ENCODE measurements at places on chromosomes 4 and X.

DNA sequence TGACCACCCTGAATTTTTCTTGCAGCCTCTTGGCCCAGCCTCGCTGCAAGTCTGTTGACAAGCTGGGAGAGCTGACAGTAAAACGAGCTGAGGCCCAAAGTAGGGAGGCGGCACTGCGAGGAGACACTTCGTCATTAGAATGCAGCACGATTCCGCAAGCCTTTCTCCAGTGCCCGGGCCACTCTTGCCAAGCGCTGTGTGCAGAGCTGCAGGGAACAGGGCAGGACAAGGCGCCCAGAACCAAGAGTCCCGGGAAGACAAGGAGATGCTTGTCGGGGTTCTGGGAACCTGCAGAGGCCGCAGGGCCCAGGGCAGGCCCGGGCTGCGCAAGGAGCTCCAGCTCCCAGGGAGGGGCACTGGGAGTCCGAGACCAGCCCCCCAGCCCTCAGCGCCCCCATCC lies 187.1 kb downstream of the BCOR start:
- DNase-seq = no peak

- no peak for DNase-seq
Measured at GRCh38 chr4:75287738-75288517, 226.3 kb downstream of the RCHY1 start.

- no peak for DNase-seq
Measured at GRCh38 chr4:14169460-14169859, 541.9 kb upstream of the BOD1L1 start.

GRCh38 chr4:147924604-147925412 lies 192.9 kb downstream of the ARHGAP10 start:
- DNase-seq = peak; percentile 59

- no peak for DNase-seq
Measured at GRCh38 chrX:13263560-13264251, 56.1 kb downstream of the ATXN3L start.

DNA sequence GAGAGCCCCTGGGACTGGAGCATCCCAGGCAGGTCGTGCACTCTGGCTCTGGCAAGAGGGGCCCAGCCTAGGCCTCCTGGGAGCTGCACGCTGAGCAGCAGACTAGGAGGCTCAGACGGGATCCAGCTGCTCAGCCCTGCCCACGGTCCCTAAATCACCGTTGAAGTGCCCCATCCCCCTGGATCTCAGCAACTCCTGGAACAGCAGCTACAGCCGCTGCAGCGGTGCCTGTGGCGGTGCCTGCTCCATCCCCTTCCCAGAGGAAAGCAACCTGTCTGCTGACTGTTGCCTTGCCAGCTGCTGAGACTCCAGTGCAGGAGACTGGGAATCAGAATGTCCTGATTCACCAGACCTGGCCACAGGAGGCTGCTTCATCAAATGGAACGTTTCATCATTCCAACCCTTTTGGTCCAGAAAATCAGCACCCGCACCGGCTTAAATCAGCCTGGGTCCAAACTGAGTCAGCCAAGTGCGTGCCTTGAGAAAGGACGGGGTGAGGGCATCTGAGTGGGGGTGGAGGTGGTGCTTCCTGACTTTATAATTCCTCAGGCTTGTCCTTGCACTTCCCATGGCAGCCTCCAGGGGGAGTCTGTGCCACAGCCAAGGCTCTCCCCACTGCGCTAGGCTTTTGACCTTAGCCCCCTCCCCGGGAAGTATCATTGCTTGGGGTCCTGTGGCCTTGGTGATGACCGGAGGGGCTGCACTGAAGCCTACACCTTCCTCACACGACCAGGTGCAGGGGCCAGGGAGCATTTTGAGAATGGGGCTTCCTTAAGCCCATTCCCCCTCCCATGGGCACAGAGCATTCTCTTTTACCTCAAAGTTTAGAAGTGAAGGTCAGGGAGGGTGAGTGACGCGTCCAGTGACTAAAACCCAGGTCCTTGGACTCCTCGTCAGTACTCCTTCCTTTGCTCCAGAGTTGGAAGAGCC lies 6.5 kb downstream of the ZNF185 start:
- DNase-seq = peak; percentile 88

GRCh38 chrX:40310016-40310415 lies 212.3 kb upstream of the BCOR start:
- DNase-seq = no peak

DNA sequence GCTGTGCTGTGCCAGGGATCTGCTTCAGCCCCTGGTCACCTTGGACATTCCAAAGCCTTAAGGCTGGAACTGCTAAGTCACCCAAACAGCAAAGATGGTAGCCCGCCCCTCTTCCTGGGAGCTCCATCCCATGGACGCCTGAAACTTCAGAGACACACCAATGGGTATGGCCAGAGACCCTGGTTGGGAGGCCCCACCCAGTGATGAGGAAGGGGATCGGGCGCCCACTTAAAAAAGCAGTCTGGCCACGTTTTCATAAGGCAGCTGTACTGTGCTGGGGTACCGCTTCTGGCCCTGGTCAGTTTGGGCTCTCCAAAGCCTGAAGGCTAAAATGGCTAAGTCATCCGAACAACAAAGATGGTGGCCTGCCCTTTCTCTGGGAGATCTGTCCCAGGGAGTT lies 9.4 kb upstream of the TMSB15C start:
- DNase-seq = no peak

DNA sequence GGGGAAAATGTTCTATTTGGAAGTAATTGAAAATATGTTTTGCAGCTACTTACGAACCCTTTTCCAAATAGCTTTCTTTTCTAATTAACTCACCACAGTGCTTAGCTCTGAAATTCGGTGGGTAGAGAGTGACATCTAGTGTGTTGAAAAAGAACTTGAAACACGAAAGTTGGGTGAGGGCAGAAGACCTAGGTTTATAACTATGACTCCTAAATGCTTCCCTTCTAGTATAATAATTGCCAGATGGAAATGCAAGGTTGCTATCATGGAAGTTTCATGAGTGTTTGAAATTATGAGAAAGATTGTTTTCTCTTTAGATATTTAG lies 77.3 kb upstream of the NOCT start:
- DNase-seq = peak; percentile 25

GRCh38 chr4:185020863-185021761 lies 2.8 kb downstream of the HELT start:
- DNase-seq = no peak

- DNase-seq = no peak
Measured at GRCh38 chr4:30770049-30770549, 49.9 kb downstream of the PCDH7 start.

DNA sequence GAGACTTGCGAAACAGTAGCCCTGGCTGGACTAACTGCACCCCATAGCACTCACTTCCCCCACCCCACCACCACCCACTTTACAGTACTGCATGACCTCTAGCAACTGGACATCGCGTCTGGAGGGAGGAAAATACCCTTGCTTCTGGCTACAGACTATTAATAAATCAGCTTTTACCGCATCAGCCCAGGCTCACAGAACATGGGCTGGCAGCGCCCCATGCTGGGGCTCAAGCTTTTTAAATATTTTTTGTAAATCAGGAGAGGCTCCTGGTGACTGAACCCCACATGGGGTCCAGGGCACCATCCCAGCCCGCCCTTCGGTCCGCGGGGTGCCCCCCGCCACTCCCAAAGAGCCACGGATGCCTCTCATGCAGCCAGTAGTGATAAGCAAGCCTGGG lies 2.7 kb downstream of the HS6ST2 start:
- no peak for DNase-seq

GRCh38 chr4:110224812-110225211 lies 26.4 kb upstream of the ELOVL6 start:
- DNase-seq = no peak

DNA sequence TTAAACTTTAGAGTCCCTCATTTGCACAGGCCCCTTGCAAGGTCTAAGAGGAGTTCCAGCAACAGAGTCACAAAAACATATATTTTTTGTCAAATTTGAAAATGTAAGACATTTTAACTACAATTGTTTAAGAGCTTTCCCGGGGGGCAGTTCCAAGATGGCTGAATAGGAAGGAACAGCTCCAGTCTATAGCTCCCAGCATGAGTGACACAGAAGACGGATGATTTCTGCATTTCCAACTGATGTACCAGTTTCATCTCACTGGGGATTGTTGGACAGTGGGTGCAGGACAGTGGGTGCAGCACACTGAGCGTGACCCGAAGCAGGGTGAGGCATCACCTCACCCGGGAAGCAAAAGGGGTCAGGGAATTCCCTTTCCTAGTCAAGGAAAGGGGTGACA lies 71.4 kb upstream of the NMU start:
- DNase-seq = no peak

DNA sequence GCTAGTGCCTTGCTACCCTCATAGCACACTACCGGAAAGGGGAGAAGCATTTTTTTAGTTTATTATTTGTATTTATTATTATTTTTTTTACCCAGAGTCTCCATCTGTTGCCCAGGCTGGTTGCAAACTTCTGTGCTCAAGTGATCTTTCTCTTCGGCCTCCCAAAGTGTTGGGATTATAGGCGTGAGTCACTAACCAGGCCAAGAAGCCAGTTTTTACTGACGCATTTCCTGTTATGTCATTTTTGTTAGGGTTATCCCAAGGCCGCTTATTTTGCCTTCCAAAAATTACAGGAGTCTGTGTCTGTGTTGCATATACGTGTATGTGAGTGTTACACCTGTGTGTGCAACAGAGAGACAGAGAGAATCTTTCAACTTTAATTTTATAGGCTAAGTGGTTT lies 404.5 kb downstream of the GBA3 start:
- no peak for DNase-seq

GRCh38 chr4:6594826-6595355 lies 19.9 kb downstream of the MAN2B2 start:
- no peak for DNase-seq

GRCh38 chrX:132742246-132742645 lies 216.2 kb downstream of the HS6ST2 start:
- no peak for DNase-seq

- peak; percentile 9 for DNase-seq
Measured at GRCh38 chr4:177033135-177033534, 240.4 kb upstream of the VEGFC start.

DNA sequence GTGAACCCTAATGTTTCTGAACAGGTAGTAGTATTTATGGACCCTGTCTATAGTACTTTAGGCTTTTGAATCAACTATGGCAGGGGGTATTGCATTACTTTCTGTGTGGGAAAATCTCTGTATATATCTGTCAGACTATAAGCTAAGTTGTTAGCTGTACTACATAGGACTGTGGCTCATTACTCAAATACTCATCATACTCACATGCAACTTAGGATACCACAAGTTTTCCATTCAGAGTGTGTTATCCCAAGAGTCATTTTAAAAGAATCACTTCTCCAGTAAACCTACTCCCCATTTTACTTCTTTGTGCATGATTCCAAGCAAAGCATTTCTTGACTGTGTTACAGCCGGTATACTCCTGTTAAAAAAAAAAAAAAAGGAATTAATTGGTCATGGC lies 95.6 kb downstream of the PHOX2B start:
- DNase-seq = no peak

GRCh38 chrX:100654261-100654660 lies 10.3 kb downstream of the SRPX2 start:
- DNase-seq = peak; percentile 46

DNA sequence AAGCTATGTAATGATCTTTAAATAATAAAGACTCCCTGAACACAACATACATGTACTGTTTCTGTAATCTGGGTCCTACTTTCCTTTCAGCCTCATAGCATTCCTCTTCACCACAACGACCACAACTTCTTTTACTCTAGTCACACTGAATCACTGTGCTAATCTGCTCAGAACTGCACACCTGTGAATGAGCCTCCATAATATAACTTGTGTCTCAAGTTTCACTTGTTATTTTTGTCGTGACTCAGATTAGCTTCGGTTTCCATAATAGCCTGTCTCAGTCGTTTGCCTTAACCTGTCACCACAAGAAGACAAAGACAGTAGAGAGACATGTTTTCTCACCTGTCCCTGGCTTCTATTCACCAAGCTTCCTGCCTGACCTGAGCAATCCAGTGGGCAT lies 61.8 kb downstream of the MAGED1 start:
- no peak for DNase-seq

GRCh38 chr4:119106036-119107000 lies 29.3 kb upstream of the MYOZ2 start:
- no peak for DNase-seq

GRCh38 chrX:68988865-68989264 lies 160.0 kb downstream of the EFNB1 start:
- DNase-seq = peak; percentile 1

- DNase-seq = no peak
Measured at GRCh38 chr4:146548443-146548842, 26.7 kb upstream of the SLC10A7 start.

GRCh38 chr4:139189417-139189749 lies 12.4 kb upstream of the ELF2 start:
- no peak for DNase-seq

DNA sequence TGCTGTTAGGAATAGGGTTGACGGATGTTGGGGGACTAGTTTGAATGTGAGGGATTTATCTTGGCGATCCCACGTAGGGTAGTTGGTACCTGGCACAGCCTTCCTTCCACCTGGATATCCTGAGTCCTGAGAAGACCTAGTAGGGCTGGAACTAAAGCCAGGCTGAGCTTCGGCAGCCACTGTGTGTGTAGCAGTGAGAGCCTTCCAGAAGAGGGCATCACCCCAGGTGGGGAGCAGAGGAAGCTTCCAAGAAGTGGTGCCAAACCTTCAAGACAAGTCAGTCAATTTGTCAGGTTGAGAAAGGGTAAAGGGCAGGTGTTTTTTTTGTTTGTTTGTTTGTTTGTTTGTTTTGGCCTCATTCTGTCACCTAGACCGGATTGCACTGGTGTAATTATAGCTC lies 1.2 kb upstream of the FGFBP2 start:
- no peak for DNase-seq

DNA sequence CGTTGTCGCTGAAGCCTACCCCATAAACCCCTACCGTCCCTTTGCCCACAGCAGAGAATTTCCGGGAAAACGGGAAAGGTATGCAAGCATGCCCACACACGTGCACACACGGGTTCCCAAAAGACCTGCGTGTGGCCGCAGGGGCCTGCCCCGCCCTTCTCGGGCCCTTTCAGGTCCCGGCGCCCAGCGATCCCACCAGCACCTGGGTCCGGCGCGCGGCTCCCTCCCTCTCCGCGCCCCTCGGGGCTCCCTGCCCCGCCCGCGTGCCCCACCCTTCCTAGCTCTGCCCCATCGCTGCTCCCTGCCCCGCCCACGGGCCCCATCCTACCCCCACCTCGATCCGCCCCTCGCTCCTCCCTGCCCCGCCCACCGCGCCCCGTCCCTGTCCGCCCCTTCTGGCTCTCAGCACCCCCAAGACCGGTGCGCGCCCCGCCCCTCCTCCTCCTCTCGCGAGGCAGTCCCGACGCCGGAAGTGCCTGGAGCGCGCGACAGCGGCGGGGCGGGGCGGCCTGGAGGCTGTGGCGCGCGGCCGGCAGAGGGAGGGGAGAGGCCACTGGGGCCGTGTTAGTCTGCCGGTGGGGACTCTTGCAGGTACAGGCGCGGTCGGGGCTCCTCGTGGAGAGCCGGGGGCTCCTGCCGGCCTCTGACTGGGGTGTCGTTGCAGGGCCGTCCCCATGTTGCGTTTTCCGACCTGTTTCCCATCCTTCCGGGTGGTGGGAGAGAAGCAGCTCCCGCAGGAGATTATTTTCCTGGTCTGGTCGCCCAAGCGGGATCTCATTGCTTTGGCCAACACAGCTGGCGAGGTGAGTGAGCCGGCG lies at the start of gene ANAPC4:
TSS of gene ANAPC4 (plus strand) at position 510 of the 818 bp plus-strand sequence. CDS start at position 675, 165 bp downstream.
- peak; percentile 80 for DNase-seq
